ENCODE measurements at places on chromosomes 2 and 18. TPM values are rescaled to one million over a fixed set of nuclear protein-coding genes. Genes with fewer than 3 reads are reported as not detected.

The SP140 gene
- 78.3 TPM for total RNA-seq

The SRD5A2 gene
- not detected for total RNA-seq

DNA sequence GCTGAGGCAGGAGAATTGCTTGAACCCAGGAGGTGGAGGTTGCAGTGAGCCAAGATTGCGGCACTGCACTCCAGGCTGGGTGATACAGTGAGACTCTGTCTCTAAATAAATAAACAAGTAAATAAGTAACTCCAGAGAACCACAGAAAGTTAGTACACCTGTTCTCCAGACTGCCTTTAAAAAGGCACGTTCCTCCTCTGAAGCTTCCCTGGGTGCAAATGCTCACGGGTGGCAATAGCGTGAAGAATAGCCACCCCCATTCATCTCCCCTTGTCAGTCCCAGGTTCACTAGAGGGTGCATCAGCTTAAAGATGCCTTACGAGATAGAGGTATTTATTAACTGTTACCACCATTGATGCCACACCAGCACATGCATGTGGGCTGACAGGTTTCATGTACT lies 64.3 kb upstream of the RTN4 start:
- H3K27me3 ChIP-seq = no peaks in the 10 kb centered on the region
- H3K4me1 ChIP-seq = peaks cover 3% of the 10 kb centered on the region
- DNase-seq = no peak
- no peaks in the 10 kb centered on the region for H3K36me3 ChIP-seq
- H3K27ac ChIP-seq = no peak overlapping the region

DNA sequence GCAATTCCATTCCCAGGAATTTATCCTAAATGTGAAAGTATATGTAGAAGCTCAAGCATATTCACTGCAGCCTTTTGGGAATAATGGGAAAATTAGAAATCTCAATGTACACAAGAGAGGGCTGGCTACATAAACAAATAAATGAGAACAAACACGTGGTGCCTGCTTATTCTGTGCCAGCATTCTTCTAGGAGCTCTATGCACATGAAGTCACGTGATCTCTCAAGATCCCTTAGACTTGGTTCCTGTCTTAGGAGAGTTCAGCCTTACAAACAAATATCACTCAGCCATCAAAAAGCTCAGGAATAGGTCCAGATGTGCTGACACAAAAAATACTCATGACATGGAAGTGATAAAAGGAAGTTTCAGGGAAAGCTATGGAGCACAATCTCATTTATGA lies 92.9 kb upstream of the SP3 start:
- DNase-seq = no peak
- H3K36me3 ChIP-seq = peaks cover 3% of the 10 kb centered on the region
- no peaks in the 10 kb centered on the region for H3K4me1 ChIP-seq
- H3K27me3 ChIP-seq = peaks cover 12% of the 10 kb centered on the region
- no peak overlapping the region for H3K27ac ChIP-seq

- H3K27me3 ChIP-seq = peaks cover 15% of the 10 kb centered on the region
- H3K4me3 ChIP-seq = no peak overlapping the region
- H3K4me1 ChIP-seq = no peaks in the 10 kb centered on the region
Observed at GRCh38 chr2:206211657-206212255, 52.1 kb downstream of the EEF1B2 start.
